ENCODE measurements at places on chromosomes 11 and 22.
A peak's percentile ranks its signal among the peaks of the same experiment; 100 is the strongest.

DNA sequence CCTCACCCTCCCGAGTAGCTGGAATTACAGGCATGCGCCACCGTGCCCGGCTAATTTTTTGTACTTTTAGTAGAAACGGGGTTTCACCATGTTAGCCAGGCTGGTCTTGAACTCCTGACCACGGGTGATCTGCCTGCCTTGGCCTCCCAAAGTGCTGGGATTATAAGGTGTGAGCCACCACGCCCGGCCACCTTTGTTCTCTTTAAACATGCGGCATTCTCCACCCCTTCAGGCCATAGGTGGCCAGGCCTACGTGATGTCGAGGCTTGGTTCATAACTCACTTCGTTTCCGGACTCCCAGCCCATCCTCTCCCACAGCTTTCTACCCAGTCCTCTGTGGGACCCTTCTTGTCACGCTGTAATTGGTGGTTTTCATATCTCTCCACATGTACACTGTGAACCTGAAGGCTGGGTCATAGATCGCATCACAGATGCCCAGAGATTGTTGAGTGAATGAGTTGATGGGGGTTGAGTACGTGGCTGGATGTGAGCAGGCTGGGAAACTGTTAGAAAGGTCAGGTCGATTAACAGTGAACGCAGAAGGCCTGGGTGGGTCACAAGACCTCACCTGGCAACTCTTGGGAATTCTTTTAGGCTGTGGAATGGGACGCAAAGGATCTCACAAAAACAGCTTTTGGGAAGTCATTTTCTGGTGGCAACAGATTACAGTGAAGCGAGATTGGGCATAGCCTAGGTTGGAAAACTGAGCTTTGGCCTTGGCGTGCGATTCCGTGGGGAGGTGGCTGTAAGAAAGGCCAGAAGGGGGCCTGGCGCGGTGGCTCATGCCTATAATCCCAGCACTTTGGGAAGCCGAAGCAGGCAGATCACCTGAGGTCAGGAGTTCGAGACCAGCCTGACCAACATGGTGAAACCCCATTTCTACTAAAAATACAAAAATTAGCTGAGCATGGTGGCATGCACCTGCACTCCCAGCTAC lies 44.5 kb downstream of the ST14 start:
- no peak for DNase-seq

DNA sequence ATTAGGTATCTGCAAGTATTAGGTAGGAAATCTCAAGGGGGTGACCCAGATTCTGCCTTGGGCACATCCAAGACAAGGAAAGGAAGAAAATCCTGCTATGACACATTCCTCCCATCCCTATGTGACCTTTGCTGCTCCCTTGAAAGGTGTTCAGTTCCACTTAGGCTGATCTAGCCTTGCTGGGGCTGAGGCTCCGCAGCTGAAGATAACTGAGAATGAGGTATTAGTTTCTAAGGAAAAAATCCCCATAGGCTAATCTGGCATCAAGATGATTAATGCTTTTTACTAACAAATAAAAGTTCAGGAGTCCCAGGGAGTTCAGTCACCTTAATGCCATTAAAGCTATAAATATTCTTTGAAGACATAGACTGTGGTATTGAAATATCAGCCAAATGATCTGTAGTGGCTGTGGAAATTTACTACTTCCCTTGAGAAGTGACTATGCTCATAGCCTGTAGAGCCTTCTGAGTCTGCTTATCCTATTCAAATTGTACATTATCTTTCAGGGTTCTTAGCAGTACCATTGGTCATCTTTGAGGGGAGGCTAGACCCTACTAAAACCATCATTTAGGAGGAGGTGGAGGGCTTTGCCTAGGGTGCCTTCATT lies 239.9 kb upstream of the RAG2 start:
- no peak for DNase-seq

DNA sequence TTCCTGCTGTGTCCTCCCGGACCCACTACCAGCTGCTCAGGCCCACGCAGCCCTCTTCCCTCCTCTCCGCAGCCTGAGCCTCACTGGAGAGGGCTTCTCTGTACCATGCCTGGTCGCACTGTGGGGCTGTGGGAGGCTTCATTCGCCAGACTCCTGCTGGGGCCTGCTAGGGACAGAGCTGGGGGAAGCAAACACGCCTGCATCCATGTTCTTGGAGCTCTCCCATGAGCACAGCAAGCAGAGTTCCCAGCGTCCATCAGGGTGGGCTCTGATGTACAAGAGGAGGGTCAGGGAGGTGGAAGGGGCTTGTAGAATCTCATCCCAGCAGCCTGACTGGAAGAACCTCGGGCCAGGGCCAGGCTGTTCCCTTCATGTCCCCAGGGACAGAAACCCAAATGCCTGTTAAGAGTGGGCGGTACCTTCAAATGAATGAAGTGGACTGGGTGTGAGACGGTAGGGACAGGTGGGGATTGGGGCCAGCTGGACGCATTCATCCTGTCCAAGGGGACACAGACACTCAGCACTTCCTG lies 59.9 kb downstream of the MPPED1 start:
- DNase-seq: no peak

GRCh38 chr11:64526795-64527194 lies 64.2 kb upstream of the SLC22A12 start:
- DNase-seq: no peak

DNA sequence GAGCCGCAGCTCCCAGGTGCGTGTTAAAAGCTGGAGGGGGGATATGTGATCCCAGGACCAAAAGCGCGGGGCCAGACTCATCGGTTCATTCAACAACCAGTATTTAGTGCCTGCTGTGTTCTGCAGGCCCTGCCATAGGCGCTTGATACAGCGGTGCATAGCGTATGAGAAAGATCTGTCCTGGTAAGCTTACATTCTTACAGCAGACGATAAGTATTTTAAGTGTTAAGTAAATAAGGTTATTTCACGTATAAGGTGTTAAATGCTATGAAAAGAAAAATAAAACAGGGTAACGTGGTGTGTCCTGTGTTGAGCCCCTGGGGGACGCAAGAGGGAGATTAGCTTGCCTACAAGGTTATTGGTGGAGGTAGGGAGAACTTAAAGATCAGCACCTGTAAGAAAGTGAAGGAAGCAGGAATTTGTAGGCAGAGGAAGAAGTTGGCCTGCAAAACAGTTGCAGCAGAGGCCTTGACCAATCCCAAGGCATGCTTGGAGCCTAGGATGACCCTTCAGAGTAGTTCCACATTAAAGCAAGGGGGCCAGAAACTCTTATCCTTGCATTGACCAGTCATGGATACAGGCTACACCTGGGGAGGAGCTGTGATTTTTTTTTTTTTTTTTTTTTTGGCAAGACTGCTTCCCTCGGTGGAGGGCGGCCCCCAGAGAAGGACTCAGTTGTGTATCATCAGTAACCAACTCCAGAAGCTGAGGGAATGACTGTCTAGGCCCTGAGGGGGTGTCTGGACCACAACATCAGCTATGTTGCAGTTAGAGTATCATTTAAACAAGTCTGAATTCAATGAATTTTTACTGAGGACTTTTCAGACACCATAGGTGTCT lies 487 bp upstream of the LIPT2 start:
- DNase-seq: peak; percentile 49

DNA sequence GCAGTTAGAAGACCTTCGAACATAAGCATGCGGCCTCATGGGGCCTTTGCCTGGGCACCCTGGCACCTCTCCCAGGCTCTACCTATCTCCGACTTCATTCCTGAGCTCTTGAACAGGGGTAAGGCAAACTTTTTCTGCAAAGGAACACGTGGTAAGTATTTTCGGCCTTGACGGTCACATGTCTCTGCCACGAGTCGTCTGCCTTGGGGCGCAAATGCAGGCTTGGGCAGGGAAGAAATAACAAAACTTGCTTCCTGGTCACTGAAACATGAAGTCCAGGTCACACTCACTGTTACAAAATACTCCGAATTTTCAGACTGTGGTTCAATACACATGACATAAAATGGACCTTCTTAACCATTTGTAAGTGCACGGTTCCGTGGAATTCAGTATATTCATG lies 3.4 kb upstream of the ASCL2 start:
- no peak for DNase-seq

DNA sequence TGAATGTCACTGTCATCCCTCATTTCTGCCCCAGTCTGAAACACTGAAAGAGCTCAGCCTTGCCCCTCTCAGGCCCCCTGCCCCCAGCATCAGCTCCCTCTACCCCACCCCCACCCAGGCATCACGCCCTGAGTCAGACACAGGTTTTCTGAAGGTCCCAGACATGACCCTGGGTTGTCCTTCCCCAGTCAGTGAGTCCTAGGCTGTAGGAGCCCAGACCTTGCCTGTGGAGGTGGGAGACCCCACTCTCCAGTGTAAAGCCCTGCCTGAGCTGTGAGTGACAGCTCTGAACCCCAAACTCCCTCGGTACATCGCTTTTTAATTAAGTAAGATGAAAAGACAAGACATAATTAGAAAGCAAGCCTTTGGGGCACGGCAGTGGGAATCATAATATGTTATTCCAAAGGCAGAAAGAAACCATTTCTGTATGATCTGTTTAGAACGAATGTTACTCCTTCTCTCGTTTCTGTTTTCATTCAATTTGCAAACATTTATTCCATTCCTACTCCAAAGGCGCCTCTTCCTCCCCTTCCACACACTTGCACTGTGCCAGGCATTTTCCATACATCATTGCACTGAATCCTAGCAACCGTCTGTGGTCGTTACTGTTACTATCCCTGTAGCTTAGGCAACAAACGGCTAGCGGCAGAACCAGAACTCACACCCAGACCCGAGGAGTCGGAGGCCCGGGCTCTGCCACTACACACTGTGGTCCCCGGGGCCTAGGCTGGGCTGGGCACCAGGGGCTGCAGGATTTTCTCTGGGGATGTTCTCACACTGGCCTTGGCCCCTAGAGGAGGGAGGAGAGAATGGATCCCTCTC lies 63.4 kb downstream of the CD6 start:
- no peak for DNase-seq

DNA sequence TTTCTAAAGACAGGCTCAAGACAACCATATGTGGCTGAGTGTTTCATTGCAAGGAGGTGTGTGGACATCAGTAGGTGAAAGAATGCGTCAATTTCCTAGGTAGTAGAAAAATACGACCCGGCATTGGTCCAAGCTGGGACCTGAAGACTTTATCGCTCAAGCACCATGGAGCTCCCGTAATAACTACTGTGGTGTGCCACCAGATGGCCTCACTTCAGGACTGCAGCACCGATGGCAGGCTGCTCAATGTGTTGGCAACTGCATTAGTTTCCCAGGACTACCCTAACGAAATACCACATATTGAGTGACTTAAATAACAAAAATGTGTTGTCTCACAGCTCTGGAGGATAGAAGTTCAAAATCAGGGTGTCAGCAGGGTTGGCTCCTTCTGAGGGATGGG lies 72.4 kb upstream of the FAT3 start:
- peak; percentile 3 for DNase-seq

Measured in HTR-8/SVneo (cell line).